ENCODE measurements at places on chromosomes 3 and 15.

DNA sequence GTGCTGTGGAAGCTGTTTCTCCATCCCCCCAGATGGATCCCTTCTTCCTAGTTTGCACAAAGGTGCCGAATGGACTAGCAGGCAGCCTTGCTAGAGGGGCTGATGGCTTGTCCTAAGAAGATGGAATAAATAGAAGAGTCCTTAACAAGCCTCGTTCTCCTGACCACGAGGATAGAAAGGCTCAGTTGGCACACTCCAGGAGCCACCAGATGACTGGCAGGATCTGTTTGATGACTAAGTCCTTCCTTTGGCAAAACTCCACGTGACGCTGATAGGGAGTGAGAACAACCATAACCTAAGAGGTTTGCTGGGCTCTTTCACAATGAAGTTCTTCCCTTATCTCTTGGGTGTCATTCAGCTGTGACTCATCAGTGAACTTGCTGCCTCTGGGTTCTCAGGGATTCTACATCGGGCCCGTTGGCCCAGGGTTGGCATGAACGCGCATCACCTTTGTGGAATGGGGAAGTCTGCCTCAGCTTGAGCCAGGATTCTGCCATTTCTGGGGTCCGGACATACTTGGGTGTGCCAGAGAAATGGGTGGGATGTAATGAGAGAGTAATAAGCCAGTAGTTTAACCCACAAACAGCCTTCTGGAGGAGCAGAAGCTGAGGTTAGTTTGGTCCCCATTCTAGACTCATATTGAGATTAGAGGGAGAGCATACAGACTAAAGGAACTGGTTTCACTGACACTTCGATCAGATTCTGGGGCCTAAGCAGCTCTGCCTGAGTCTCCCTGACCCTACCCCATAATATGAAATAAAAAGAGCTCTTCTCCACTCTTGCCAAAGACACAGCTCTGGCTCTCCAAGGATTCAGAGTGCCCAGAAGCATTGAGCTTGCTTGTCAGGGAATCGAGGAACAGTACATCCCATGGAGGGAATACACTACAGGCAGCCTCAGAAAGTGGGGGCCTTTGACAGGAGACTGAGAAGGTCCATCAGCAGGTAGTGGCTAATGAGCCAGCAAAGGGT is 2.0 kb upstream of the MELTF start:
- DNase-seq: no peak

- DNase-seq: peak; percentile 64
Measured at GRCh38 chr15:89442671-89443307, 53.6 kb downstream of the RHCG start.

- no peak for DNase-seq
Measured at GRCh38 chr3:61948699-61949305, 387.4 kb downstream of the PTPRG start.

GRCh38 chr3:134074001-134074789 is 44.5 kb upstream of the SLCO2A1 start:
- DNase-seq: no peak

DNA sequence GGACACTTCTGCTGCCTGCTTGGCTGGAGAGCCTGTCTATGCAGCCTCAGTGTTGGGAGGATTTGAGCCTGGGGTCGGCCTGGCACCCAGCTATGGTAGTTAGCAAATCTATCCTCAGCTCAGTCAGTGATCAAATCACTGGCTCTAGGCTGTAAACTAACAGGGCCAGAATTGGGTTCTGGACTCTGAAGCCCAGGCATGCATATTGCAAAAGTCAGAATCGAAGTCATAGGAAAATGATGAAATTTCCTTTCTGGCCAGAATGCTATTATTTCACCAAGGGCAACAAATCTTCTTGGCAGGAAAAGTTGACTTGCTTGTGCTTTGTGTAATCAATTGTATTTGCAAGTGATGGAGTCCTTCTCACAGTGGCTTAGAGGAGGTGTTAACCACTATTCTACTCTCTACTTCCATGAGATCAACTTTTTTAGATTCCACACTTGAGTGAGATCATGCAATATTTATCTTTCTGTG is 482.6 kb upstream of the TPRG1 start:
- DNase-seq: no peak

DNA sequence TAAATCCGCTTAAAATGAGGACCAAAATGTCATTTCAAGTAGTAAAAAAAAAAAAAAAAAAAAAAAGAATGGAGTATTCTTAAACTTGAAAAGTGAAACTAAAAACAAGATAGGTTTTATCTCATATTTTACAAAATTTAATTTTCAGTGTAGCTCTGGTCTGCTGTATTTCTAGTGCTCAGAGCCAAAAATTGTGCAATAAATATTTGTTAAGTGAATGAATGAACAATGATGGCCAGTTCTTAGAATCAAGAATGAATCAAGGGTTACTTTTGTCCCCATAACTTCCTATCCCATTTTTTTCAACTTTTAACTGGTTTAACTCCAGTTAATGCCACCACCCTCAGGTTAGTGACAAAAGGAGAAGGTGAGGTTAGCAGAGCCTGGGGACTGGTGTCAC is 214.4 kb downstream of the ABHD5 start:
- no peak for DNase-seq

- no peak for DNase-seq
Measured at GRCh38 chr3:163562625-163563024, 1515.7 kb downstream of the SI start.

DNA sequence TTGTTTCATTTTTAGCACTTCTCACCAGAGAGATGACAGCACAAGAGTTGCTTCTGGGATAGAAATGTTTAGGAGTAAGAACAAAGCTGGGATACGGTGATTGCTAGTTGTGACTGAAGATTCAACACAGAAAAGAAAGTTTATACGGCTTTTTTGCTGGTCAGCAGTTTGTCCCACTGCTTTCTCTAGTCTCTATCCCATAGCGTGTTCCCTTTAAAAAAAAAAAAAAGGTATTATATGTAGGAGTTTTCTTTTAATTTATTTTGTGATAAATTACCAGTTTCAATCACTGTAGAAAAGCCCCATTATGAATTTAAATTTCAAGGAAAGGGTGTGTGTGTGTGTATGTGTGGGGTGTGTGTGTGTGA is 48.0 kb downstream of the PGPEP1L start:
- DNase-seq: no peak

- DNase-seq: no peak
Measured at GRCh38 chr3:62761711-62762110, 113.5 kb downstream of the CADPS start.

- DNase-seq: no peak
Measured at GRCh38 chr3:57876632-57877031, 120.5 kb downstream of the SLMAP start.

- no peak for DNase-seq
Measured at GRCh38 chr15:66912001-66912400, 153.4 kb upstream of the SMAD3 start.

DNA sequence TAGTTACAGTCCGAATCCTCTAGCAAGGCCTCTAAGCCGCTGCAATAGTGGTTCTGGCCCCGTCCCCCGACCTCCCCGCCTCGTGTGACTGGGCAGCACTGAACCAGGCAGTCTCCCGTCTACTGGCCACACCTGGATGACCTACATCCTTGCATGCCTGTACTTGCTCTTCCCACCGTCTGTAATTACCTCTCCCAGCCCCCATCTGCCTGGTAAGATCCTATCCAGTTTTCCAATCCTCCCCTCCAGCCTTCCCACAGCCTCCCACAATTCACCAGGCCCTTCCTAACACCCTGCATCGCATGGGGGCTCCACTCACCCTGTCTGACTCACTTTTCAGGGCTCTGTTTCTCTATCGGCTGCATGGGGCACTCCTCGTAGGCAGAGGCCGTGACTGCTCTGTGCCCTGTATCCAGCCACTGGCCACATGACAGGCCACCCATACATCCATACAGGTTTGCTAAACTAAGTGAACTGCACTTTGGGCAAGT is 32.8 kb downstream of the XXYLT1 start:
- DNase-seq: no peak

DNA sequence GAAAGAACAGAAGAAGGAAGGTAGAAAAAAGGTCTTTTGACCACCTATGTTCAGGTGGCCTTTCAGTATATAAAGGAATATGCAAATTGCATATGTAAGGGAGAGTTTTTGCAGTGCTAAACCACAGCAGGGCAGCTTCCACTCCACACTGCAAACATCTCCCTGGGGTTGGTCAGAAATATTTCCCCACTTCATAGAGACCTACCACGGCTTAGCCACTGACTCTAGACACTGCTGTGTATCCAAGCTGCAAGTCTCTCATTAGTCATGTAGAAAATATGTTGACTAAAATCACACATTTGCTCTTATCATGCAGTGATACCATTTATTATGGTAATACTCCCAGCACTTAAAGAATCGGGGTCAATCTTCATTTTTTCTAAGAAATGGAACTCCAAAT is 214.9 kb upstream of the NR2F2 start:
- DNase-seq: no peak

DNA sequence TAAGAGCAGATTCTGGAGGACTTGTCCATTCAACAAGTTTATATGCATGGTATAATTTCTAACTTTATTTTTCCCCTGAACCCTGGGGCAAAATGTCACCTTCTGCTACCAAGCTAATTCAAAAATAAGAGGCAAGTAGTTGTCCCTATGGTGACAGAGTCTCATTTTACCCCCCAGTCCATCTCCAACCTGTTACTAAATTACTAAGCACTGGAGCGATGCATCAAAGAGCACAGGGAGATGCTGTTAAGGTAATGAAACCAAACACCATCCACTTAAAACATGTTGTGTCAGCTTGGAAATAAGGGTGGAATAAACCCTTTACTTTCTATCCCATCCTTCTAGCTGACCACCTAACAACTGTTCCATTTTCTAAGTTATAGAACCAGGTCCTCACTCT is 417.4 kb upstream of the ATP11B start:
- DNase-seq: no peak

- peak; percentile 38 for DNase-seq
Measured at GRCh38 chr3:172129850-172130716, 90.7 kb downstream of the FNDC3B start.

- DNase-seq: no peak
Measured at GRCh38 chr15:101243420-101243819, 8.4 kb downstream of the CHSY1 start.

DNA sequence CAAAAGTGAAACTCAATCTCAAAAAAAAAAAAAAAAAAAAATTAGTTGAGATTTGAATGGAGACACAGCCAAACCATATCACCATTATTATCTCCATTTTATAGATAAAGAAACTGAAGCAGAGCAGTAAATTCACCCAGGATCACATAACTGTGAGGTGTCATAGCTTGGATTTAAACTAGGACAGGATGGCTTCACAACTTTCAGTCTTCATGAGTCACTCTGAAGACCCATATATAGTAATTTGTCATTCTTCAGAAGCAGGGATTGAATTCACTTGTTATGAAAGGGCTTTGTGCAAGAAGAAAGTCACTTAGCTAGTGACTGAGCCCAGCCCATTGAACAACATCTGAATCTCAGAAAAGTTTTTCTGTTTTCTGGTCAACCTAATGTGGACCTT is 60.5 kb upstream of the LRIG1 start:
- DNase-seq: no peak

GRCh38 chr15:92788196-92788595 is 111.9 kb upstream of the CHD2 start:
- DNase-seq: no peak
